HEK293T (cell line): ENCODE measurements at places on chromosomes 13 and 19.
A peak's percentile ranks its signal among the peaks of the same experiment; 100 is the strongest.

GRCh38 chr13:80121038-80121437 lies 219.9 kb downstream of the SPRY2 start:
- no peak for DNase-seq

DNA sequence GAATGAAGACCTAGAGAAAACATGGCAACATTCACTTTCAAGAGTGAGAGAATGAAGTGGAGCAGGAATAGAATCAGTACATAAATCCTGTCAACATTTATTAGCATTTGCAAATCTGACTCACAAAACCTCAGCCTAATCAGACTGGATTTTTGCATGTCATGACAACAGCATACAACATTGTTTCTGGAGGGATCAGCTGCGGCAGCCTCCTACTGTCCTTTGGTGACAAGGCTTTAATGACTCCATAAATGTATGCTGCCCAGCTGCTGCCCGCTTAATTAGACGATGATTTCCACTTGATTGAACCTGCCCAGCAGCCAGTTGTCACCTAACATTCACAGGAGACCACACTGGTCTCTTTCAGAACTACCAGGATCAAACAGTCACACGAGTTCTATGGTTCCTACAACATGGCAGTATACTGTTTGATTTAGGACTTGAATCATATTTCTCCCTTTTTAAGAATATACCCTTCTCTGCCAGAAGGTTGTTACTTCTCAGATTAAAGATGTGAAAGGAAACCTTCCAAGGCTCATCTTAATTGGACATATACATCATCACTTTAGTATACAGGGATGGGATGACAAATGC lies 9.3 kb downstream of the EBPL start:
- no peak for DNase-seq

DNA sequence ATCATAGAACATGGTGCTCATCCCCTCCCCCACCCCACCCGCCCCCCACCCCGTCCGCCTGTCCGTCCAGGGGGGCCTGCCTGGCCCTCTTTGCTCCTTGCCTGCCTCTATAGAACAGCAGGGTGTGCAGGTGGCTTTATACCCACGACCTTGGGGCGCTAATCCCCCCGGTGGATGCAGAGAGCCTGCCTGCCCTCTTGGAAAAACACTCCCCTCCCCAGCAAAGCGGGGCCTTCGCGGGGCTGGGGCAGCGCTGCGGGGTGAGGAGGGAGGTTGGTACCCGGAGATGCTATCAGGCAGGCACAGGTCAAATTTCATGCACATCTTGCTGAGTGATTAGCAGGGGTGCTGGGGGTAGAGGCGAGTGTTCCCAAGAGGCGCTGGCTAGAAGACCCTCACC lies 21.9 kb downstream of the RFX1 start:
- DNase-seq = no peak

GRCh38 chr13:46361276-46361934 lies 25.6 kb downstream of the RUBCNL start:
- no peak for DNase-seq

- no peak for DNase-seq
These were observed 21.7 kb downstream of the UBE2L5 start for GRCh38 chr13:30443957-30444404.

- no peak for DNase-seq
These were observed 12.4 kb downstream of the ZIC2 start for GRCh38 chr13:99993660-99994637.

DNA sequence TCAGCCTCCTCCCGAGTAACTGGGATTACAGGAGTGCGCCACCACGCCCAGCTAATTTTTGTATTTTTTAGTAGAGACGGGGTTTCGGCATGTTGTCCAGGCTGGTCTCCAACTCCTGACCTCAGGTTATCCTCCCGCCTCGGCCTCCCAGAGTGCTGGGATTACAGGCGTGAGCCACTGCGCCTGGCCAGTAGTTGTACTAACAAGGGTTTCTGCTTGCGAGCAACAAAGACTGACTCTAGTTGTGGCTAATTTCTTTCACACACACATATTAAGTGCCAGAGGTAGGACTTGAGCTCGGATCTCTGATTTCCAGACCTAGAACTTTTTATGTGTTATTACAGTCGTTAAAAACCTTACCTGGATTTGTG lies 635 bp upstream of the PCCA start:
- no peak for DNase-seq

DNA sequence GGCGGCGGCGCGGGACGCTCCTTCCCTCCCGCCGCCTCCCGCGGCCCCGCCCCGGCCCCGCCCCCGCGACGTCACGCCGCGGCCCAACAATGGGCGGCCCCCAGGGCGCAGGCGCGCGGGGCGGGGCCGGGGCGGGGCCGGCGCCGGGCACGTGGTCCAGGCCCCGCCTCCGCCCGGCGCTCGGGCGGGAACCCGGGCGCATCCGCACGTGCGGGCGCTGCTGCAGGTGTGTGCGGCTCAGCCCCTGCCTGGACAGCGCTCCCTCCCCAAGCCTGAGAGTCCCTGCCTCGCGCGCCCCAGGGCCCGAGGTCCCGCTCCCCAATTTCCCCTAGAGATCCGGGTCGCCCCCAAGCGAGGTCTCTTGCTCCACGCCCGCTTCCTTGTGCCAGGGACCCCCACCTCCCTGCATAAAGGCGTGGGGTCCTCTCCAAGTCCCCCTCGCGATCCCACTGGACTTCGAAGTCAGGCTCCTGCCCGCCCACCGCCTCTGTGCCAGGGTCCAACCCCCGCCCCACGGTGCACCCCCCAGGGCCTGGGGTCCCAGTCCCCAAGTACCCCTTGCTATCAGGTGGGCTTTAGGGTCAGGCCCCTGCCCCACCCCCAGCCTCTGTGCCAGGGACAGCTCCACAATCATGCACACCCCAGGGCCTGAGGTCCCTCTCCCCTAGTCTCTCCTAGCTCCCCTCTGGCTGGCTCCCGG lies at the start of gene MEX3D:
Gene MEX3D (minus strand): TSS at position 6 of the 700 bp plus-strand sequence. CDS start 267 bp downstream, outside the sequence.
- peak; percentile 98 for DNase-seq
